D341Med (cell line): ENCODE measurements at places on chromosomes 11 and 22.

- DNase-seq = no peak
These were observed 10.0 kb upstream of the SCGB1D1 start for GRCh38 chr11:62179995-62180394.

- DNase-seq = no peak
These were observed 9.7 kb downstream of the CHRM1 start for GRCh38 chr11:62911137-62912130.

- no peak for DNase-seq
These were observed 580.9 kb upstream of the B3GAT1 start for GRCh38 chr11:134992981-134993380.

GRCh38 chr22:50000587-50001387 lies 11.8 kb downstream of the IL17REL start:
- DNase-seq = peak; percentile 35

DNA sequence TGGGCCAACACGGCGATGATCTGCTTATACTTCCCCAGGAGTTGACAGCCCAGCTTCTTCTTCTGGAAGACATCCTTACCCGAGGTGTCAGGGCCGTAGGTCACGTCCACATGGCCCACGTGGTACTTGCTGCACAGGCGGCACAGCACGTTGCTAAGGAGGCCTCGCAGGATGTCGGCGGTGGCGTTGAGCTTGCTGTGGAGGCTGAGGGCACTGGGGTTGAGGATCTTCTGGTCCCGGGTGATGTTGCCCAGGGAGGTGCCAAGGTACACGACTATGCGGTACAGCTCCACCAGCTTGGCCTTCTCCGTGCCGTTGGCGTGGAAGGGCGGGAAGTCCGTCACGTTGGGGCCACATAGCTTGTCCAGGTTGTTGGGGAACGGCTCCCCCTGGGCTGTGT lies 2.9 kb downstream of the LIF start:
- DNase-seq = no peak

GRCh38 chr22:45493286-45493771 lies 9.4 kb upstream of the FBLN1 start:
- DNase-seq = peak; percentile 15

- DNase-seq = no peak
These were observed 3.5 kb downstream of the PANX1 start for GRCh38 chr11:94132152-94132558.

DNA sequence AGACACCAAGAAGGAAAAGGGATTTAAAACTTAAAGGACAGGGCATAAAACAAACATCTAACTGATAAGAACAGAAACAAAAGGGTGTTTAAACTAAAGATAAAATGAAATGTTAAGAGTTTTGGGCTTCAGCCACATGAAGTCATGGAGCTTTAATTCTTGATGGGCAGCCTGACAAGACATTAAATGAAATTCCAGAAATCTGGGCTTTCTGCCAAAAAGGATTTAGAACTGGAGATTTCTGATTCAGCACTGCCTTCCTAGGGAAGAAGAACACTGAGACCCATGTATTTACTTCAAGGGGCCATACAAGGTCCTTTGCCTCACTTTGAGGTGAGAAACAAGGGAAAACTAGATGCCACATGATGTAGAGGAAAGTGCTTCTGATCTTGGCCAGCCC lies 355.9 kb upstream of the RAG2 start:
- DNase-seq = no peak
